Esophagus mucosa (tissue), 1 donor: ENCODE measurements at places on chromosomes 11 and 22. TPM values are rescaled to one million over a fixed set of nuclear protein-coding genes. Genes with fewer than 3 reads are reported as not detected.

Gene TRPT1
- total RNA-seq = 25.1 TPM

Gene C11orf71
- 2.9 TPM for total RNA-seq

Gene OR52A1
- not detected for total RNA-seq

Gene RIBC2
- 0.64 TPM for total RNA-seq

DNA sequence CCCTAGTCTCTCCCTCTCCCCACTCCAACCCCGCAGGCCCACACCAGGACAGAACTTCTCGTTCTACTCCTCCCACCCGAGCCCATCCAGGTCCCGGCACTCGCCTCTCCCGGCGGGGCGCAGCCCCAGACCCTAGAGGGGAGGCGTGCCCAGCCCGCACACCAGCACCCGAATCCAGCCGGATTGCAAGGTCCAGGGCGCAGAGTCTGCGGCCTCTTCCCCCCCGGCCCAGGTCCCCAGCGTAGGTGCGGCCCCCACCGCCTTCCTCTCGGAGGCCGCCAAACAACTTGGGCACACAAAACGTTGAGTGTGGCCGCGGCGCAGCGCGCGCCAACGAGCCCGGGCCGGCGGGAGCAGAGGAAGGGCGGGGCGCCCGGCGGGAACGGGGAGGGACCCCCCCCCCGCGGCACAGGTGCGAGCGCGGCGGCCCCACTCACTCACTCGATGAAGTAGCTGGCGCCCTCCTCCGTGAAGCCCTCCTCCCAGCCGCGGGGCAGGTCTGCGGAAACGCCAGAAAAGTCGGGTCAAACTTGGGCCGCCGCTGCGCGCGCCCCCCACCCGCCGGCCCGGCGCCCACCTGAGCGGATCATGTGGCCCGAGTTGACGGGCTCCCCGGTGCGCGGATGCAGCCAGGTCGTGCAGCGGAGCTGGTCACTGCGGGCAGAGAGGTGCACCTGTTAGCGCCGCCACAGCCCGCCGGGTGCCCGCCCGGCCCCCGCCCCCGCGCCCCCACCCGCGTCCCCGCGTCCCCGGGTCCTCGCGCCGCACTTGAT lies 480 bp downstream of the PLEKHA7 start:
- peak; percentile 40 for ATAC-seq

Gene TMEM151A
- not detected for total RNA-seq
